ENCODE measurements at places on chromosomes 2 and 18. TPM values are rescaled to one million over a fixed set of nuclear protein-coding genes. Genes with fewer than 3 reads are reported as not detected.

GRCh38 chr18:41870191-41870590 is 84.8 kb upstream of the PIK3C3 start:
- DNase-seq, result no peak

Gene SNORC
- 6.9 TPM for total RNA-seq

- no peak for DNase-seq
These were observed 1407.1 kb upstream of the ACVR2A start for GRCh38 chr2:146437712-146438111.

- DNase-seq, result no peak
These were observed 3.5 kb upstream of the NOSTRIN start for GRCh38 chr2:168798888-168799410.

DNA sequence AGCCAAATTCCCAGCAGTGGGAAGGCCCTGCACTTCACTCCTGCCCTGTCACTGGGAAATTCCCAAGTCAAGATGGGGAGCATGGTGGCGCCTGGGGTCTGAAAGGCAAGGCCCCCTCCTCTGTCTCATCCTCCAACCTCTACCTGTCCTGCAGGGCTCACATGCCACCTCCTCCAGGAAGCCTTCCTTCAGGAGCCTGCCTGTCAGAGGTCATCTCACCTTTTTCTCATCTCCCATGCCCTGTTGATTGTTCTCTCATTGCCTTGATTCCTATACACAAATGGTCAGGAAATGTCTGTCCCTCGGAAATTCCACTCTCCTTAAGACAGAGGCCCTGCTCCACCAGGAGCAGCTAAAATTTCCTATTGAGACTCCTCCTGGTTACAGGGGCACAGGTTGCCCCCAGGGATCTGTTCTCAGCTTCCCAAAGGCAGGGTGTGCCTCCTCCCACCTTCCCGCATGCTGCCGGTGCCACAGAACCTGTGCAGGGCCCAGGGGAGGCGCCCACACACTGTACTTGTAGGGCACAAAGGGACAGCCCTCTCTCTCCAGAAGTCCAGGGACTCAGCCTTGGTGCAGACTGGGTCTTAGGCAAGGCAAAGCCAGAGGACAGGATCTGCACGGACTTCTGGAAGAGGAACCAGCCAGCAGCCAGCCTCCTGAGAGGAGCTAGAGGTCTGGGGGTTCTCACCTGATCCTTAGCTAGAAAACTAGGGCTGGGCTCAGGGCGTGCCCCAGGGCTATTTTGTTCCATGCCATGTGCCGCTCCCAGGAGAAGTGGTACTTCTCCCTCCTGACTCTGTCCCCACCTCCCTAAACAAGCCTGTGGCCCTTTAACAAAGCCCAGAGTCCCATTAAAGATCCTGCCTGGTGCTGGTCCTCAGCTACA is 12.9 kb downstream of the HES6 start:
- no peak for DNase-seq

GRCh38 chr18:55447672-55448018 is 140.3 kb downstream of the TCF4 start:
- no peak for DNase-seq

Gene SERPINB10
- total RNA-seq, result not detected

Gene HMSD
- total RNA-seq, result not detected

Gene DNER
- total RNA-seq, result 13.1 TPM

- DNase-seq, result no peak
These were observed 493.9 kb upstream of the PIK3C3 start for GRCh38 chr18:41461114-41461513.

Gene PAIP2B
- 22.1 TPM for total RNA-seq

Gene SERPINB5
- not detected for total RNA-seq

- DNase-seq, result no peak
These were observed 15.7 kb downstream of the DYNC1I2 start for GRCh38 chr2:171702781-171703556.

DNA sequence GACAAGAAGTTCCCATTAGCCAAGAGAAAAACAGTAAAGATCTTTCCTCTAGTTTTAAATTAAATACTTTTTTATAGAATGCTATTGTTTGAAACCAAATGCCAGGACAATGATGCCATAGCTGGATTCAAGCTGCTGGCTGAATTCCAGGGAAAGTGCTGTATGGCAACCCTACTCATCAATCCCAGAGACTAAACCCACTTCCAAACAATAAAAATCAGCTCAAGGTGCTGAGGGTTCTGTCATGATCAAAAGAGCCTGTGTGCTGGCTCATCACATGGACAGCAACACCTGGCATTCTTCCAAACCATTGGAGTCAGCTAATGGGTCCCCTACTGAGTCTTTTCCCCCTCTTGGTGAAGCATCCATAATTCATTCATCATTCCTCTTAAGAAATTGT is 53.7 kb upstream of the PARD3B start:
- DNase-seq, result no peak

Gene ANKRD44
- 28.5 TPM for total RNA-seq

DNA sequence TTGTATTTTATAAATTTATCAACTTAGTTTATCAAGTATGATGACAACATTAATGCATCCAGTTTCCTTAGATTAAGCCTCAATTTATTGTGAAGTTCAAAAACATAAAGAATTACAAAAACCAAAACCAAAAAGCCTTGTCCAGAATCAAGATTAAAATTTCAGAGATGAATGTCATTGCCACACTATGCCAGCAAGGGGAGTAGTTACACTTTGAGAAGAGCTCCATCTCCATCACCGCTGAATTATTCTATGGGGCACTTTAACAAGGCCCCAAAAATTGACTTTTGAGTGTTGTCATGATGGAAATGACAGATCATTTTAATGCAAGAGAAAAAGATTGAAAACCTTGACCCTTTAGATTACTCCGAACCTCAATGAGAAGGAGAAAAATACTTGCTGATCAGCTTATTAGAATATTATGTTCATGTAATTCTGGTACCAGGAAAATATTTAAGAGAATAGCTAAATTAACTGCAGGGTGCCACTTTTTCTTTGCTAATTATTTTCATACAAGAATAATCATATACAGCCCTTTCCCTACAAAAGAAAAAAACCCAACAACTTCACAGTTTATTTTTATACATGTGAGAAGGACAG is 152.5 kb upstream of the AQP4 start:
- no peak for DNase-seq

DNA sequence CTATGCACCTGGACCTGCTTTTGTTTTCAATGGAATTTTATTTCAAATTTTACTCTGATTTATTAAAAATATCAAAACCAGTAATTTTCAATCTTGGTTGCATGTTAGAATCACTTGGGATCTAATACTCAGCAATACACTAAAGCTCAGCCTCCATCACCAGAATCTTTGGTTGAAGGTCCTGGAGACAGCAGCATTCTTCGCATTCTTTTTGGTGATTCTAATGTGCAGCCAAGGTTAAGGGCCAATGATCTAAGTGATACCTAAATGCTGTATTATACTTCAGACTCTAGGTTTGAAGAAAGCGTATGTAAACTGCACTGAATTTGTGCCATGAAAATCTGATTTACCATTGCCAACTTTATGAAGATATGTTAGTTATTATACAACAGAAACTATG is 493.1 kb downstream of the XIRP2 start:
- no peak for DNase-seq

Gene TMEM247
- total RNA-seq, result not detected

All from tibial nerve (tissue), 4 donors.